Hypothalamus (tissue), 51 donors: ENCODE measurements at places on chromosomes 7 and 10.
A peak's percentile ranks its signal among the peaks of the same experiment; 100 is the strongest.

- no peak for DNase-seq
Observed at GRCh38 chr10:88062385-88062784, 199.0 kb downstream of the PTEN start.

- DNase-seq: no peak
Observed at GRCh38 chr7:30681331-30681797, 892 bp downstream of the CRHR2 start.

- no peak for DNase-seq
Observed at GRCh38 chr10:46068905-46069304, 22.8 kb upstream of the MSMB start.

GRCh38 chr7:18499407-18500177, 4.0 kb downstream of the HDAC9 start:
- no peak for DNase-seq

GRCh38 chr10:43930777-43931176, 282.1 kb upstream of the ZNF32 start:
- DNase-seq: no peak

- no peak for DNase-seq
Observed at GRCh38 chr7:4854916-4855315, 6.9 kb downstream of the PAPOLB start.

- DNase-seq: no peak
Observed at GRCh38 chr7:2138146-2138765, 94.5 kb downstream of the MAD1L1 start.

DNA sequence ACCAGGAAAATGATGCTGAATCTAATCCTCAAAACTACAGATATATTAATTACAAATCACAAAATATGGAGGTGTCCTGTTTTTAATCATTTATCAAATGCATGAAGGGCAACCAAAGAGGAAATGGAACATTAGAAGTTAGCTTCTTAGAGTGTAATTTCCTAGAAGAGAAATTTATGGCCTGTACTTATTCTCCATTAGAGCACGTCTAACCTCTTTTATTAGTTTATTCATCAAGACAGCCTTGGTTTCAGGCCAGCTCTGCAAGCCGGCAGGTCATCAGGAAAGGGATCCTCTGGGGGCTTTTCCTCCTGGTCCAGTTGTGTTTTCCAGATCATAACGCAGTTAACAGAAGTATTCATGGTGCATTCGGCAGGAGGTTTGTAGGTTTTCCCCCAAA, 517.6 kb downstream of the KCNMA1 start:
- DNase-seq: no peak

DNA sequence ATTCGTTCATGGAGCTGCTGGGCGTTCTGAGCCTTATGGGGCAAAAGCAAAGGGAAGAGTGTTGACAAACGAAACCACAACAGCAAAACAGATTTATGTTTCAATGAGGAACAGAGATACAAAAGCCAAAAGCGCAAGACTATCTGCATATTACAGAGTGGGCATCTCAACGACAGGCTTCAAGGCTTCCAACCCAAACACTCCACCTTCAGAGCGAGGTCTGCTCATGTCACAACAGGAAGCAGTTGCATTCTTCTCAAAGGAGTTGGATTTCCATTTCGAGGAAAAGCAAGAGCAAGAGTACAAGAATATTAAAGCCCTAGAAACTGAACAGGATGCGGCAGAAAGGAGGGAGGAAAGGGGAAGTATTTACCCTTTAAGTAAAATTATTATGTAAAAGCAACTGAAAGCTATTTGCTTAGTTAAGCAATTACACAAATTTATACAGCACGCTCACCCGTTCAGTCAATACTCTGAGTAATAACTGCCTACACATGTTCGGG, 189.3 kb downstream of the ELMO1 start:
- no peak for DNase-seq

DNA sequence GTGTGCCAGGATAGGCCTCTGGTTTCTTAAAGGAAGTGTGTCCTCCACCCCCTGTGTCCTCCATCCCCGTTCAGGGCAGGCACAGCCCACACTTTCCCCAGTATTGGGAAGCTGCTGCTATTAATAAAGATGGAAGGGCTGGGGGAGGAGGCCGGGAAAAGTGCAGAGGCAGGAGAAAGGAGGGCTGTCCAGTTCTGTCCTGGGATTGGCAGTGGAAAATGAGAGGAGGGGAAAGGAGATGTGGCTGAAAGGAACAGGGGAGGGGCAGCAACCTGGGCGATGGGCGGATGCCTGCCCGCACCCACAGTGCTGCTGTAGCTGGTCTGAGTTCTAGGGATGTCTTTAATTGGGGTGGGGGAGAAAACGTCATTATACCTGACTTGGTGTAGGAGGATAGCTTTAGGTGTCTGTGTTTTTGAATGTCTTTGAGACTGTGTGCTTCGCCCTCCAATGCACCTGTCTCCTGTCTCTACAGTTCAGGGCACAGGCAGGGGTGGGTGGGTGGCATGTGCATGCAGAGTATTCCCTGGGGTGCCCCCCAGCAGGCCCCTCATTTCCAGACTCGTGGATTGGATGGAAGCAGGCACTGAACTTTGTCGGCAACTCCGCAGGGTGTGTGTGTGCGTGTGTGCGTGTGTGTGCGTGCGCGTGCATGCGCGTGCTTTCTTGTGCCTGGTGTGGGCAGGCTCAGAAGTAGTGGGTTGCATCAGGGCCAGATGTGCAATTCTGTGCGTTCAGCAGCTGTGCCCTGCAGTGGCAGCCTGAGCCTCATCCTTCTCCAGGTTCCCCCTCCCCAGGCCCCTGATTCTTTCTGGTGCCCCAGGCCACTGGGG, 2.5 kb downstream of the TRIM8 start:
- DNase-seq: no peak

GRCh38 chr10:10826125-10826524, 191.5 kb upstream of the CELF2 start:
- no peak for DNase-seq

- DNase-seq: no peak
Observed at GRCh38 chr10:88702848-88703597, 3.0 kb upstream of the LIPK start.

DNA sequence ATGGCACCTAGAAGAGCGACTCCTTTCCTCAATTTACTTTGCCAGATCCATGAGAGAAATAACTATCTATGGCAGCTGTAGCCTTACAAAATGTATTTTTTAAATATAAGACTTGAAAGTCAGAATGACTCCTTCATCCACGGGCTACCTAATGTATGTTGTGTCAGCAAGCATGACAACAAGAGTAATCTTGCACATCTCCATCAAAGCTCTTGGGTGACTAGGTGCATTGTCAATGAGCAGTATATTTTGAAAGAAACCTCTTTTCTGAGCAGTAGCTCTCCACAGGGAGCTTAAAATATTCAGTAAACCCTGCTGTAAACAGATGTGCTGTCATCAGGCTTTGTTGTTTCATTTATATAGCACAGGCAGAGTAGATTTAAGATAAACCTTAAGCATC, 757.2 kb upstream of the PHF14 start:
- DNase-seq: no peak

DNA sequence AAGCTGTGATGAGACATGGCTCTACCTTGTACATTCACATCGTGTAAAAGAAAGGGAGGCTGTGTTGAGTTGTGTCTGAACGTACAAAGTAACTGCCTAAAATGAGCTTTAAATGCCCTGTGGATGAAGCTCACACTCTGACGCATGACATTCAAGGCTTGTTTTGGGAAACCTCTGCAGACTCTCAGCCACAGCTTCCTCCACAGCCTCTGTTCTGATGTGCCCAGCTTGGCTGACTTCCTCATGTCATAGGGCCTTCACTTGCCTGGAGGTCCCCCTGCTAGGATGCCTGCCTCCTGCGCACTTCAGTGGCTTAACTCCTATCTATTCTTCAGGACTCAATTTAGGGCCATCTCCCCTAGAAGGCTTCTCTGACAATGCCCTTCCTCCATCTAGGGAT, 230.0 kb upstream of the HABP2 start:
- peak; percentile 17 for DNase-seq

DNA sequence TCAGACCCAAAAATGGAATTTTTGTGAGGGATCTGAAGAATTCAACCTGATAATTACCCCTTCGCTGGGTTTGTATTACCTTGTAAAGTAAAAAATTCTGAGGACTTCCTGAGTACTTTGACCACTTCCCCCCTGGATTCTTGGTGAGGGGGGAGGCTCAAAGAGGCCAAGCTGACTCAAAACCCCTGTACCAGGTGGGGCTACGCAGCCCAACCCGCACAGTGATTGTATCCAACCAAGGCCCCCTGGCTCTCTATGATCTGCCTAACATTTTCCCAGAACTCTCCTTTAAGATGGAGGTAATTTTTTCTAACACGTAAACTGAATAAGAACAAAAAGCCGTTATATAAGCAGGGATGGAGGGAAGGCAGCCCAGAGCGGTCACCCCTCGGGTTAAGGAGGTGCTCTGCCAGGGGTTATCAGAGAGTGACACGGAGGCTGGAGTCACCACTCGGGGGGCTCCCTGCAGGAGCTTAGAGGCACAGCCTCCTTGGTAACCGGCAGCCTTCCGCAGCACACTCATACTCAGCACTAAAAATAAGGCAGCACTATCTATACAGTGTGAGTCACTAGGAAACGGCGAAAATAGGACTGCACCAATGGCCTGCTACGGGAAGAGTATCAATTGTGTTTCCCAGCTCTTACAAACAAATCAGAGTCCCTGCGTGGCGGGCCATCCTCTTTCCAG, 255.4 kb downstream of the ELMO1 start:
- DNase-seq: no peak

- no peak for DNase-seq
Observed at GRCh38 chr7:157403646-157404401, 67.0 kb downstream of the DNAJB6 start.

- DNase-seq: no peak
Observed at GRCh38 chr7:156105337-156106106, 293.3 kb upstream of the SHH start.

GRCh38 chr10:84783386-84783785, 455.0 kb downstream of the CCSER2 start:
- no peak for DNase-seq

DNA sequence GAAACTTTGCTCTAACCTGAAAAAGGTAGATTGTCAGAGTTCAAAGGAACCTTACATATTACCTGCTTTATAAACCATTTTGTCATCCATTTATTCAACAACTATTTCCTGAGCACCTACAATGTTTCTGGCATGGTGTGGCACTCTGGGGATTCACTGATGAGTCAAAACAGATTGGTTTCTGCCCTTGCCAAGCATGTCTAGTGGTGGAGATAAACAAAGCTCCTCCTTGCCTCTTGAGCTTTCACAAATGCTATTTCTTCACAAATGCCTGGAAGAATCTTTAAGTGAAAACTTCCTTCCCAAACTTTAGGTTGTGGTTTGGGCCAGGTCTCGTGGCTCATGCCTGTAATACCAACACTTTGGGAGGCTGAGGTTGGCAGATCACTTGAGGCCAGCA, 85.1 kb upstream of the RELN start:
- DNase-seq: no peak

GRCh38 chr7:96479015-96479645, 157.2 kb upstream of the SLC25A13 start:
- no peak for DNase-seq

GRCh38 chr10:119270762-119271366, 63.5 kb downstream of the GRK5 start:
- DNase-seq: no peak

GRCh38 chr7:151157645-151158329, 9.7 kb downstream of the GBX1 start:
- DNase-seq: no peak

GRCh38 chr10:3068968-3069737, 1.8 kb downstream of the PFKP start:
- DNase-seq: no peak

DNA sequence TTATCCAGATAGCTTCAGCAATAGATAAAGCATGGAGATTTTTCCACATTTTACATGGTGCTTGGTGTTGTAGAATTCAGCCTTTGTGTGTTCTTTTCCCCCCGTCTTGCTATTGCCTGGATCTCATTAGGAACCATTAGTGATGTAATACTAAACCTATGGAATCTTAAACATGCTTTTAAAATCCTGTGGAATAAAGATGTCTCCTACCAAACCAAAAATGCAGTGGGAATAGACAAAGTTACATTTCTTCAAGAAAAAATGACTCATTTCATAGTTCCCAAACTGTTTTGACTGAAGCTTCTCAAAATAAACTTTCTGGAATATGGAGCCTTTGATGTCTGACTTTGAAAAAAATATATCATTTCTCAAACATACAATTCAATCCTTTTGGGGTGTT, 44.0 kb downstream of the CALD1 start:
- DNase-seq: no peak
